ENCODE measurements at places on chromosomes 5 and 9.

- no peak for DNase-seq
These were observed 34.8 kb upstream of the CDH6 start for GRCh38 chr5:31158686-31159085.

DNA sequence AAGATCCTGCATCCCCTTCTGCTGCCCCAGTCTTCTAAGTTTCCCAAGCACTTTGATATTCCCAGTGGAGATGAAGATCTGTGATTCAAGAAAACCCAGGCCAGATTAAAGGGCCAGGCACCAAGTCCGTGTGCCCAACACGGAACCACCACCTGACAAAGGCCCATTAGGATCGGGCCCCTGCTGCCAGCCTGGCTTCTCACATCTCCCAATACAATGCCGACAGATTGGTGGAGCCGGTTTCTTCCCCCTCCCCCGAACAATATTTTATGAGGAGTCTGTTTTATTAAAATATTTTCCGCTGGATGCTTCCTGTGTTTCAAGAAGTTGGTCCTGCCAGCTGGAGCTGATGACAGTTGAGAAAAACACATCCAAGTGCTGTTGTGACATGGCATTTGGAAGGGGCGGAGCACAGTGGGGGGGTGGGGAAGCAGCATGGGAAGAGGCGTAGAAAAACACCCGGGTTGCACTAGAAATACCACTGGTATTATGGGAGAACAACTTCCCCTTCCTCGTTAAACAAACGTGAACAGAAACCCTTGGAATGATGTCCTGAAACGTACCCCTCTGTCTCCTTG lies 45.0 kb downstream of the CRB2 start:
- DNase-seq, result no peak

DNA sequence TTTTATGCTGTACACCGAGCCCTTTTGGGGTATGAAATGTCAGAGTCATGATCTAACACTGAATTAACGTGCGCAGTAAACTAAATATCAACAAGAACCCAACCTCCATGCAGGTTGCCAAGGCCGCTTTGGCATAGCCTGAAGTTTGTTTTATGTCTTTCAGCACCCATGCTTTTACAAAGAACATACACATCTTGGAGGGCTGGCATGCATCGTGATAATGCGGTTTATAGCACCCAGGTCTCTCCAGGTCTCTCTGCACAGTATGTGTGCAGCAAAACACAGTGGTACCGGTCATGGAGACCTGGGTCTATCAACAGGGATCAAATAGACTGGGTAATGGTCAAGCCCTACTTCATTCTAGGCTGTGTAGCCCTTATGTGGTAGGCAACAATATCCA lies 11.8 kb downstream of the NPR3 start:
- DNase-seq, result no peak

DNA sequence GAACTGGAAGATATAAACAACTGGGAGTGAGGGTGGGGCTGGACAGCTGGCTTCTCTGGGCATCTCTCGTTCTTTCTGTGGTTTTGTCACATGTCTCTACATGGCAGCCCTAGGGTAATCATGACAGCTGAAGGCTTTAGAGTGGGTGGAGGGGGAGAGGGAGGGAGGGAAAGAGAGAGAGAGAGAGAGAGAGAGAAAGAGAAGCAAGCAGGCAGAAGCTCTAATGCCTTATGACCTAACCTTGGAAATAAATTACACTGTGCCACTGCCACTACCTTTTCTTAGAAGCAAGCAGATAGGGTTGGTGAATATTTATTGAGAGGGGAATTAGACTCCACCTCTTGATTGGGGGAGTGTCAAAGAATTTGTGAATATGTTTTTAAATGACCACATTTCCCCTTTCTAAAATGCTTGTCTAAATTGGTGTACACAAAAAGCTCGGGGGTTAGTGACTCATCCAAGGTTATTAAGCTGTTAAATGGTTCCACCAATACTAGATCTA lies 2.6 kb upstream of the DAPK1 start:
- no peak for DNase-seq

DNA sequence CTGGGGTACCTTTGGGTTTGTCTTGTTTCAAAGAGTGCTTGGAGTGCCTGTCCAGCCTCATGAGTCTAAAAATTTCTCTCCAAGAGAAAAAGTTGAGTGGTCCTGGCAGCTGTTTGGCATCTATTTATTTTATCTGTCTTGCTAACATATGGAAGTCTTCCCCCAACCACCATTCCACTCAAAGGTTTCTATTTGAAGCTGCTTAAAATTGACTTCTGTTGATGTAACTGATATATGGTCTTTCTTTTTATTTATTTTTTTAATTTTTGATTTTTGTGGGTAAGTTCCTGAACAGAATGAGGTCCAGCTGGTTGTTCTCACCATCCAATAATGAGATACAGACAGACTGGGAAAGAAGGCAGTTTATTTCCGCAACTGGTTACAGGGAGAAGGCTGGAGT lies 178.7 kb upstream of the SGCD start:
- DNase-seq, result no peak

GRCh38 chr5:64831996-64832395 lies 63.3 kb downstream of the CWC27 start:
- DNase-seq, result no peak

DNA sequence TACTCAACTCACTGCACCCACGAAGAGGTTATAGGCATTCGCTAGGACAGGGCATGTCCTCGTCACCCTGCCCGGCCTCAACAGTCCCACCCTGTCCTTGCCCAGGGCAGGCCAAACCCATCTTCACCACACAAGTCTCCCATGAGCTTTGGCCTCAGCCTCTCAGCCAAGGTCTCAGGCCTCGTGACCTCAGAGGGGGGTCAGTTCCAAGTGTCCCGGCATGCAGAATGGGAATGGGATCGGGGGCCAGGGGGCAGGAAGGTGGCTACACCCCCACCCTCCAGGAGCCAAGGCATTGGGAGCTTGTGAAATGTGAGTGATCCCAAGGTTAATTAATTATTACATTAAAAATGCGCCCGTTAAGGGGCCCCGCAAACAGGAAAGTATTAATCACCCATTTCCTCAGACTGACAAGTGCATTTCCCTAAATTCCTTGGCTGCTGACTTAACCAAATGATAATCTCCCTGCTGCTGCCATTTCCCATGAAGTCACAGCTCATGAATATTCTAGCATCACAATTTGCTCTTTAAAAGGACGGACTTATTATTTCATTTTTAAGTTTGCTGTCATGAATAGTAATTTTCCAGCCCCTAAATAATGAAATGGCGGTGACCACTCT lies 8.0 kb upstream of the UBAC1 start:
- DNase-seq, result no peak

DNA sequence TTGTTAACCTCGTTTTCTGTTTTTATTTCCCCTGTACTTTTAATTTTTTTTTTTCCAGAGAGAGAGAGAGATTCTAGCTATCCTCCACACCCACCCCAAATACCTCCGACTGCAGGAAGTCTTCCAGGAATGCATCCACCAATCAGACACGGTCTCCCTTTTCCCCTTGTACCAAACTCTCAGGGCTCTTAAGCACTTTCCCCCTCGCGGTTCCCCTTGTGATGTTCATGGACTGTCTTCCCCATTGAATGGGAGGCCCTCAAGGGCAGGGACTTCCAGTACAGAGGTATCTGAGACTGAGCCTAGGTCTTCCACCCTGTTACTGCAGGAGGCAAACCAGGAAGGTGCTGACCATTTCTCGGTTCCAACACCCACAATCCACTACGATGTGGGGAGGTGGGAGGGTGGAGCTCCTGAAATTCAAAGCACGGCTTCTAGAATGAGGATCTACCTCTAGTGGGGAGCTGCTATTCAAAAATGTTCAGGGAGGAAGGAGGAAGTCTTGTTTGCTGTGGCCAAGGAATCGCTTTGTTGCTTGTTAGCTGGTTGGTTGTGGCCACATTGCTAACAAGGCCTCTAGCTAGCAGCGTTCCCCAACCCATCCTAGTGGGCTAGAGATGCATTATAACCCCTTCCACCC lies 37.5 kb upstream of the PTGS1 start:
- DNase-seq, result no peak

DNA sequence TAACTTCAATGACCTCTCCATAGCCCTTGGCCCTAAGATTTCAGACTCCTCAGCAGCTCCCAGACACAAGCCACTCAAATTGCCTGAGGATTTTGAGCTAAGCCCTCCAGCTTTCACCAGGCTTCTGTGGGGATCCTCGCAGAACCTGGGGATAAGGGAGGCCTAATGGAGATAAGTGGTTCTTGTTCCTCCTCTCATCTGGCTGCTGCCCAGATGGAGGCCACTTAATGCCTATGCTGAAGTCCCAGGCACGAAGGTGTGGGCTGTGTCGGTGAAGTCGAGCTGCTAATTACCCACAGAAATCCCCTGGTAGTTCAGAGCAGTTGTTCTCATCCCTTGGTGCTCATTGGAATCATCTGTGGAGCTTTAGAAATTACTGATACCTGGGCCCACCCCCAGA lies 10.3 kb upstream of the FAT2 start:
- DNase-seq, result no peak

GRCh38 chr9:120481846-120482245 lies 98.1 kb downstream of the CDK5RAP2 start:
- no peak for DNase-seq

- no peak for DNase-seq
These were observed 60.3 kb downstream of the ANKRD33B start for GRCh38 chr5:10624206-10624605.

GRCh38 chr5:150431048-150431447 lies 18.3 kb upstream of the CD74 start:
- no peak for DNase-seq

DNA sequence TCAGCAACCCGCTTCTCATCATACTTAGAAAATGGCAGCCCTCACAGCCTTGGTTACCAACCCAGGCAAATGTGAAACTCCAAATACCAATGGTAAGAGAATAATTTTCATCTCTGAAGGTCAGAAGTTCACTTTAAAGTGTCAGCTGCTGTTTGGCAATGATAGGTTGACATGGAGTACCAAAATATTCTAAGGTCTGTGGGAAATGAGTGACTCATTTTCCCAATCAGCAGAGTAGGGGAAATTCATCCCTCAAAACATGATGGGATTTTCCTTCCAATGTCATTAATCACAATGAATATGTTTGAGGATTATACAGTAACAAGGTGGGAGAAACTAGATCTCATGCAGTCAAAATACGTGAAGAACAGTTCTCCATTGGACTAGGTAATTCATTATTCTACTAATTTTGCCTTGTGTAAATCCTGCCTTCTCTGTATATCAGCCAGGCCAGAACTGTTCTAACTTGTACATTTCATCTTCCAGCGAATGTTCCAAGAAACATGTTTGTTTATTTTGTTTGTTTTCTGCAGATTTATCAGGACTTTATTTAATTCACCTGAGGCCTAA lies 53.1 kb upstream of the ERBIN start:
- no peak for DNase-seq

- DNase-seq, result no peak
These were observed 27.5 kb upstream of the TNPO1 start for GRCh38 chr5:72788866-72789505.

GRCh38 chr9:136922540-136922939 lies 22.0 kb downstream of the FBXW5 start:
- no peak for DNase-seq

DNA sequence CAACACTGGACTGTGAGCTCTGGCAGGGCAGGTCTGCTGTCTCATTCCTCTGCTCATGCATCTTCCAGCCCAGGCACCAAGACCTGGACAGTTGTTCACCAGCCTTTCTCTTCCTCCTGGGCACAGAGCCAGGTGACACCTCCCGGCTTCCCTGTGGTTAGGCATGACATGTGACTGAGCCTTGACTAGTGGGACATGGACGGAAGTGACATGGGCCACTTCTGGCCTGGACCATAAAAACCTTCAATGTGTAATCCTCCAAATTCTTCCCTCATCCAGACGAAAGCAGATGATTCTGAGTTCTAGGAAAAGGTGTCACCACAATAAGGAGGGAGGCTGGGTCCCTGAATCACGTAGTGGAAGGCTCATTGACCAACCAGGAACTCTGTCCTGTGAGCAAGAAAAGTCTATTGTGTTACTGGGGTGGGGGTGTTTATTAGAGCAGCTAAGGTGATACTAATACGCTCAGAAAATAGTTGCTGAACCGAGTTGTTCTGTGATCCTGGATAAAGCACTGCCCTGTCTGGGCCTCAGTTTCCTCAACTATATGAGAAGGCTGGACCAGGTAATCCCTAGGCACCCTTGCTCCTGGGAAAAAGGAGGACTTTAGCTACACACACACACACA lies 26.6 kb upstream of the CRB2 start:
- DNase-seq, result no peak

DNA sequence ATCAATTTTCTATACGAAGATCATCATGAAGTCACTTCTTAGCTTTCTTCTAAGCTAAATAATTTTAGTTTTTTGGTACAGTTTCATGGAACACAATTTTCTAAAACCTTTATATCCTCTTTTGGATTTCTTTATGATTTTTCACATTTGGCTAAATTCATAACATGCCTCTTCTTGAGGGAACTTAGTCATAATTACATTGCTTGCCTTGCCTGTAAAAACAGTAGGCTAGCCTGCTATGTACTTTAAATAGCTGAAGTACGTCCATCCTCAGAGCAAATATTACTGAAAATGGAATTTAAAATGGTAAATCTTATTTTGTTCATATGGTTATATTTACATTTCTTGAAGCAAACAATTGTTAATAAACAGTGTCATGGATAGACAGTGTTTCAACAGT lies 225.0 kb downstream of the VPS13A start:
- DNase-seq, result no peak

DNA sequence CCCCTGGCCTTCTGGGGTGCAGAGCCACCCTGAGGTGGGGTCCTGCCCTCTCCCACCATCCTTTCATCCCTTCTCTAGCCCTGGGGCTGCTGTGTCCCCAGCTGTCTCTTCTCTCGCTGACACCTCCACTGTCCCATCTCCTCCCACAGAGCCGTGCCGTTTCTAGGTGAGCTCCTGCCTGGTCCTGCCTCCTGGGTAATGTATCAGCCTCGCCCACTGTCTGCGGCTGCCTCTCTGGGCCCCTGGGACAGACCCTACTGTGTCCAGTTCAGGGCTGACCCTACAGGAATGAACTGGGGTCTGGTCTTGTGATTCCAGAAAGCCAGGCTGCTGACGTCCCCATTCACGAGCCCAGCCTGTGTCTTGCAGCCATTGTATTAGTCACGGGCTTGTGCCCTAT lies 4.1 kb downstream of the PAEP start:
- no peak for DNase-seq

DNA sequence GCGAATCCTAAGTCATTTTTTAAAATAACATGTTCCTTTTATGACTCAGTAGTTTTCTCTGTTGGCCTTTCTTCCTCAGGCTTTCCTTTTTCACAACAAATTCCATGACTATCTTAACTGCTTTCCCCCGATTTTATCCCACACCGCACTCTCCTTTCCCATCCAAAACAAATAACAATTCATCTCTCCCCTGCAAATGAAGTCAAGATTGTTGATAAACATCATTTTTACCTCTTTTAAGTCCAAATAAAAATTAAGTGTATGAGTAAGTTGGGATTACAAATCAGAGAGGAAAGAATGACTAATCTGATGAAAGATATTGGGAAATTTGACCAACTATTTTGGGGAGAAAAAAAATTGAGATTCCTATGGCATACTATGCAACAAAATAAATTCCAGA lies 47.3 kb downstream of the SEC61B start:
- DNase-seq, result no peak

GRCh38 chr5:175444905-175445456 lies 999 bp upstream of the DRD1 start:
- no peak for DNase-seq

Measured in CD4-positive, alpha-beta T cell treated with Interleukin-21 for 1 hour (primary cell).